ENCODE measurements at places on chromosomes 1 and 21.
A peak's percentile ranks its signal among the peaks of the same experiment; 100 is the strongest.

- DNase-seq, result peak; percentile 64
Observed at GRCh38 chr1:85465099-85465785, at the start of gene DDAH1. TSS of gene DDAH1 (minus strand) at chr1:85465159. CDS start at chr1:85465045, 114 bp downstream.

DNA sequence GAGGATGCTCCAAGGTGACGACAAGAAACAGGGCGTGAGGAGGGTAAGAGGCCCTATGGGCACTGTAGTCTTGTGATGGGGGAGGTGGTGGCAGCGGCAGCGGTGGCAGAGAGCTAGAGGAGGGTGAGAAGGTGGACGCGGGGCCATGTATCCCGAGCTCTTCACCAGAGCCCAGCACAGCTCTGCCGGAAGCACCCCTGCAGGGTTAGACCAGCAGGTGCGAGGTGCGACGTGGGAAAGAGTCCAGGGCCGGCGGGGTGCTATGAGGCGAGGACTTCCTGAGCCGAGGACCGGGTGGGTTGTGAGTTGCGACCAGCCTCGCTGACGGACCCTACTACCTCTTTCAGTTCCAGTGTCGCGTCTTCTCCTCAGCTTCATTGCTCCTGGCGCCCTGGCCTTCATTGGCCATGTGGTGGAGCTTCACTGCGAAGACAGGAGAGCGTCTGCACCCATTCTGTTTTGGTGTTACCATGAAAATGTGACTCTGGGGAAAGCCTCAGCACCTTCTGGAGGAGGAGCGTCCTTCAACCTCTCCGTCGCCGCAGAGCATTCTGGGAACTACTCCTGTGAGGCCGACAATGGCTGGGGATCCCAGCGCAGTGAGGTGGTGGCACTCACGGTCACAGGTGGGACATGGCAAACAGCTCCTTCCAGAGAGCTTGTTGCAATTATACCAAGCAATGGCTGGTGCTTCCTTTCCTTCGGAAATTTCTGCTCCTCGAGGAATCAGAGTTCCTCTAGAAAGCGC, 67.9 kb upstream of the KIRREL1 start:
- DNase-seq, result peak; percentile 7

GRCh38 chr1:79252598-79252997, 246.1 kb upstream of the ADGRL4 start:
- no peak for DNase-seq

- DNase-seq, result no peak
Observed at GRCh38 chr21:38631206-38631605, 132.9 kb upstream of the ERG start.

GRCh38 chr1:201761871-201762270, 67.1 kb upstream of the IPO9 start:
- DNase-seq, result no peak

DNA sequence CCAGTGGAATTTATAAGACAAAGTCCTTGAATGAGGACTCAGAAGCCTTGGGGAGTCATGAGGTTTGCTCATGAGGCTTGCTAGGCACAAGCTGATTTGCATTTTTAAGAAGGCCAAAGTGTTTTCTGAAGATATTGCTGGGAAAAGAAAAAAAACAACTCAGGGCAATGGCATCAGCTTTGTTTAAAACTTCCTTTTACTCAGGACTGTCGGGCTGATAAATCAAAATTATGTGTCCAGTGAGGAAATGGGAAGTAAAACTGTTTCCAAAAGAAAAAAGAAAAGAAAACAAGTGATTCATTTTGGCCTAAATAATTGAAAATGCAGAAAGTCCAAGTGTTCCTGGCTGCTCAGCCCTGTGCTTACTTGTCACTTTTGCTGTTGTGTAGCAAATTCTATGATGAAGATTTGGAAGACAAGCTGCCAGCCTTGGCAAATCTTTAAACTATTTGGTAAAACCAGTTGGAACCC, 282.4 kb downstream of the HLX start:
- DNase-seq, result no peak

GRCh38 chr1:89780721-89781120, 40.1 kb upstream of the LRRC8D start:
- no peak for DNase-seq

DNA sequence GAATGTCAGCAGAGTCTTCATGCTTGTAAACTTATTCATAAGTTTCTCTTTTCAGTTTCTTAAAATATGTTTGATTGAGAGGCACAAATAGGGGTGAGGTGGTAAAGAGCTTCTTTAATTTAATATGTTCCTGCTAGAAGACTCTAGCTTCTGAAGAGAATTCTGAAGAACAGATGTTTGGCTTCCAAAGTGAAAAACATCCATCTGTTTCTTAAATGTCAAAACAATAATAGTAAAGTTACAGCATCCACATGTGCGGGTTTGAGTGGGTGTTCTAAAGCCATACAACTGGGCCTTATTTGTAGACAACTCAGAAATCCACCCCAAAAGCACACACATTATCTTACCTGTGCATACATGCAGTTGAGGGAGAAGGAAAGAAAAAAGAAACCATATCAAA, 144.0 kb upstream of the ADGRL4 start:
- DNase-seq, result no peak

DNA sequence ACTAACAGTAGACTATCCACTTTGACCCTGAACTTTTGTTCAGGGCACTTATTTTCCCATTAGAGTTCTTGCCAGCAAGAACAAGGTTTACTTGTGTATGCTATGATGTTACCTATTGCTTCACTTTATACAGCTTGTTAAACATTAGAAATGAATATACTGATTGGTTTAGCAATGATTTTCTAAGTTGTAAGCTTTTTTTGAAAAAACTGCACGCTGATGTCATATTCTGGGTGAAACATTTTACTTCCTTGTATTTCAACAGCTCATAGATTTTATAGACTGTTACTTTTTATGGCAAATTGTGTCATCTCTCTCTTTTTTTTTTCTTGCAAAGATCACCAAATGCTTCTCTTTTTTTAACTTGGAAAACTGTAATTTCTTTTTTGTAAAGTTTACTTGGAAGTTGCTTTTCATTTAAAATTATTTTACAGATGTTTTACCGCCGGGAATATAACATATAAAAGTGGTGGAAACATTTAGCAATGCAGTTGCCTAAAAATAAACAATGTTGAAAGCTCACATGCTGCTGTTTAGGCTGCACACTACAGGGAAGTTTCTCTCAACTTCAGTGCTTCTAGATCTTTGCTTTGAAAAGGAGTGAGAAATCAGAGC, 215.3 kb upstream of the NFIA start:
- DNase-seq, result no peak

- no peak for DNase-seq
Observed at GRCh38 chr1:99942723-99943122, 27.1 kb upstream of the SLC35A3 start.

DNA sequence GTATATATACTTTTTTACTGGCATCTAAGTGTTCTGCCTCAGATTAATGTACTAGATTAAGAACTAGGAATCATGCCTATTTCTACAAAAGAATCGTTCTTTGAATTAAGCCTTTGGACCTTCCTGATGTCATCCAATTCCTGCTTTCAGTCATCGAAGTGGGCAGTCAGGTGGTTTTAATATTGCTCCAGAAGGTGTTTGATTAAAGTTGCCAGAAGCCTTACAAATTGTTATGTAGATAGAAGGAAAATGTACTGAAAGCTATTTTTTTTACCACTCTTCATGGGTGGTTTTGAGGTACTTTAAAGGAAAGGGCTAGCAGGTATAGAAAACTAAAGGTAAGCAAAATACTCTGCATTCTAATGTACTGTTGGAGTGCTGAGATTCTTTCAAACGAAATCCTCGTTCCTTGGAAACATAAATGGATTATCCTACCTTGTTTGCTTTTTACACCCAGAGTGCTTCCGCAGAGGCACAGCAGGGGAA, 716 bp downstream of the CTBS start:
- DNase-seq, result no peak

- DNase-seq, result no peak
Observed at GRCh38 chr1:151817353-151817730, 12.1 kb upstream of the LINGO4 start.

DNA sequence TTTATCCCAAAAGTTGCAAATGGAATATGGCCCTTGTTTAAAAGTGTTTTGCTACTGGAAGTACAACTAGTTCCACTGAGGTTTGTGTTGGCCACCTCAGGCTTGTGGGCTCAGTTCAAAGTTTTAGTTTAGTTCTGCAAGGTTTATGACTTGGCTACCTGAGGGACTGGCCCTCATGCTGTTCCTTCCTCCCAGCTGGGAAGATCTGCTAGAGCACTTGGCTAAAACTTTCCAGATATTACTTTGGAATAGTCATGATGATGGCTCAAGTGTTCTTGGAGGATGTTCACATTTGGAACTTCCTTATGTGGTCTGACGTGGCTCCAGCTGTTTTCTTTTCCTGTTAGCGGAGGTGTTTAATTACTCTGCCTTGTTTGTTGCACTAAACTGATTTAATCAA, 110.2 kb upstream of the IVNS1ABP start:
- no peak for DNase-seq

- DNase-seq, result no peak
Observed at GRCh38 chr1:185058110-185058509, 12.8 kb downstream of the RNF2 start.

GRCh38 chr1:95068956-95069709, 3.6 kb downstream of the ALG14 start:
- no peak for DNase-seq

GRCh38 chr1:88519156-88519555, 164.9 kb upstream of the PKN2 start:
- DNase-seq, result no peak

DNA sequence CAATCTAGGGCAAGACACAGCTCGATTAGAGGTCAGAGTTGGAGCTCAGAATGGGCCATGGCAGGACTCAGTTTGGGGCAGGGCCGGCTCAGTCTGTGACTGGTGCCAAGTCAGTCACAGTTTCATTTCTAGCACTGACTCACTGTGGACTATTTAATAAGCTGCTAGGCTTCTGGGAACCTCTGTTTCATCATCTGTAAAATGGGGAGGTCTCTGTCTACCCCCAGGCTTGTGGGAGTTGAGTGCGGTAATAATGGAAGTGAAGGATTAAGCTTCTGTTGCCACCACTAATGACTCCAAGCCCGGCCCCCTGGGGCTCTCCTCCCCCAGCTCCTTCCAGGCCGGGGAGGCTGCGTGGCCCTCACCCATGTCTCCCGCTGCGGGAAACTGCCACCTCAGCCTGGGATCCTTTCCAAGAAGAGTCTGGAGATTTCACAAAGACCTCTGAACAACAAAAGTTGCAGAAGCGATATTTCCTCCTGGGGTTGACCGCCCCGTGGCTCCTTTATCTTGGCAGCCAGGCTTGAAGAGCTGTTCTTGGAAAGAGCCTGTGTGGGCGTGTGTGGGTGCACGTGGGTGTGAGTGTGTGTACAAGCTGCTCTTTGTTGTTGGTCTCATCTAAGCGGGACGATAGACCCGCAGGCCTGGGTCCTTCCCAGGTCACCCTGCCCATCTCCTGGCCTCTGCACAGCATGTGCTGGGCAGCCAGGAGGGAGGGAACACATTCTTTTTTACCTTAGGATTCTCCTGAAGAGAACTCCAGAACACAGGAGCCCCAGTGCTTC, 29.1 kb downstream of the KNCN start:
- no peak for DNase-seq

DNA sequence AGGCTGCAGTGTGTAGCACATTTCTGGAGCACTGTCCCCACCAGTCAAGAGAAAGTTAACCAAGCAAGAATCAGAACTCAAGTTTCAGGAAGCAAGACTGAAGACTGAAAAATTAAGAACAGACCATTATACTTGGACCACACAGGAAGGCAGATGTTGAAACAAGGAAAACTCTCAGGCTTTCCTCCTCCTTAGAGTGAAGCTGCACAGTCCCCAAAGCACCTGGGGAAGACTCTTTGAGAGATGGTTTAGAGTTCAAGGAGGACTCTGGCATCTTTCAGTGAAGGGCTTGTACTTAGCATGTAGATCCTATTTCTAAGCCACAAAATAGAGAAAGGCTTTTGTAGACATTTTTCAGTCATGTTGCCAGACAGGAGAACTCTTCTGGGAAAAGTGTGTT, 113.7 kb upstream of the KCTD3 start:
- no peak for DNase-seq

GRCh38 chr1:109689844-109690405, 2.3 kb downstream of the GSTM1 start:
- no peak for DNase-seq

GRCh38 chr1:21219674-21220073, 43.0 kb upstream of the EIF4G3 start:
- DNase-seq, result no peak

- DNase-seq, result no peak
Observed at GRCh38 chr21:45574081-45574501, 31.9 kb upstream of the SLC19A1 start.

DNA sequence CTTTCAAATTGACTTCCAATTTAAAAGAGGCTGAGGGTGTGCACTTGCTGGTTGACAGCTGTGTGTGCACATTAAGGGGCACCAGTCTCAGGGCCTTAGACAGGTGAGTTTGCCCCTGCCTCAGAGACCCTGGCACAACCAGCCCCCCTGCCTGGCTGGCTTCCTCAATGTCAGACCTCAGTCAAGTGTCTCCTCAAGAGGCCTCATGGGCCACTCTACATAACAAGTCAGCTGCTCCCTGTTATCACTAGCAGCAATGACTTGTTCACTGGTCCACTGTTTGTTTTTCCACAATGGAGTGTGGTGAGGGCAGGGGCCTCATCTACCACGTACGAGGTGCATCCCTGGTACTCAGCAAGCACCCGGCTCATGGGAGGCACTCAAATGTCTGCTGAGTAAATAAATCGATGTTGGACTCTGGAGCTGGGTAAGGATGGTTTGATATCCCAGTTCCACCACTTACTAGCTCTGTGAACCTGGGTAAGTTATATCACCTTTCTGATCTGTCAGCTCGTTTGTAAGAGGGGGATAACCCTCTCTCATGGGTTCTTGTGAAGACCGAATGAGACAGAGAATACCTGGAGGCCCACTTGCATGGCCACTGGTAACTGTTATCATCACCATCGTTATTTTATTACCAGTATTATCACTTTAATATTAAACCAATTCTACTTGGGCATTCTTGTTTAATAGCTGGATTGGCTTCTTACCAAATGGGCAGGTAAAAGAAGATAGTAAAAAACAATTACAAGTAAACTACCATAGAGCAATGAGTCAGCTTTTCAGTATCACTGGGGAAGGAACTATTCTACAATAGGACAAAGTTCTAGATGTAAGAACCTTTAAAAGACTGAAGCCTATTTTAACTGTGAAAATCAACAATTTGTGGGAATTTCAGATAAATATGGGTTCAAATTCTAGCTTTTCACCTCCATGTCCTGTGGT, 64.6 kb downstream of the SLC66A1 start:
- DNase-seq, result no peak

- no peak for DNase-seq
Observed at GRCh38 chr21:38166173-38166535, 90.6 kb upstream of the KCNJ15 start.

- DNase-seq, result no peak
Observed at GRCh38 chr1:97243973-97244560, 522.5 kb downstream of the PTBP2 start.

DNA sequence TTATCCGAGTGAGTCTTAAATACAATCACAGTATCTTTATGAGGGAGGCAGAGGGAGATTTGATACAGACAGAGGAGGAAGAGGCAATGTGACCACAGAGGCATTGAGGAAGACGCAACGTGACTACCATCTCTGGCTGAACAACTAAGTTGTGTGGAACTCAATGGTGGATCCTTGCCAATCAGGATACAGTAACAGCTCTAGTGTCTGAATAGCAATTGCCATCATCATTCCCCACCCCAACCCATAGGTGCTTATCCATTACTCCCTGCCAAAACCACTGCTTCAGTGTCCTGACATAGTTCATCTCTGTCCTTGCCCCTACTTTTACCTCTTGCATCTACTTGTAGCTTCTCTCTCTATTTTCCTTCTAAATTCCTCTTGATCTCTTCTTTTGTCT, 20.5 kb upstream of the RHBDL2 start:
- no peak for DNase-seq

- no peak for DNase-seq
Observed at GRCh38 chr1:8065369-8065768, 39.3 kb upstream of the ERRFI1 start.

All from NCI-H1930 (cell line).